ENCODE measurements at places on chromosomes 6 and 20.
A peak's percentile ranks its signal among the peaks of the same experiment; 100 is the strongest.

GRCh38 chr6:131182991-131183425 lies 47.7 kb downstream of the AKAP7 start:
- no peak overlapping the region for H3K4me3 ChIP-seq
- no peaks in the 10 kb centered on the region for H3K36me3 ChIP-seq

GRCh38 chr20:59830665-59831023 lies 102.8 kb downstream of the SYCP2 start:
- no peaks in the 10 kb centered on the region for H3K4me1 ChIP-seq
- no peak overlapping the region for H3K4me3 ChIP-seq
- H3K27ac ChIP-seq: no peak overlapping the region

GRCh38 chr6:15586503-15586902 lies 76.3 kb downstream of the DTNBP1 start:
- H3K27me3 ChIP-seq: no peaks in the 10 kb centered on the region
- DNase-seq: no peak
- no peak overlapping the region for H3K27ac ChIP-seq
- no peaks in the 10 kb centered on the region for H3K4me1 ChIP-seq
- H3K36me3 ChIP-seq: no peaks in the 10 kb centered on the region
- no peak overlapping the region for H3K4me3 ChIP-seq

- H3K4me1 ChIP-seq: no peaks in the 10 kb centered on the region
- H3K27me3 ChIP-seq: no peaks in the 10 kb centered on the region
- no peaks in the 10 kb centered on the region for H3K36me3 ChIP-seq
- no peak overlapping the region for H3K27ac ChIP-seq
- DNase-seq: no peak
Observed at GRCh38 chr6:47788498-47788884, 6.7 kb downstream of the OPN5 start.

DNA sequence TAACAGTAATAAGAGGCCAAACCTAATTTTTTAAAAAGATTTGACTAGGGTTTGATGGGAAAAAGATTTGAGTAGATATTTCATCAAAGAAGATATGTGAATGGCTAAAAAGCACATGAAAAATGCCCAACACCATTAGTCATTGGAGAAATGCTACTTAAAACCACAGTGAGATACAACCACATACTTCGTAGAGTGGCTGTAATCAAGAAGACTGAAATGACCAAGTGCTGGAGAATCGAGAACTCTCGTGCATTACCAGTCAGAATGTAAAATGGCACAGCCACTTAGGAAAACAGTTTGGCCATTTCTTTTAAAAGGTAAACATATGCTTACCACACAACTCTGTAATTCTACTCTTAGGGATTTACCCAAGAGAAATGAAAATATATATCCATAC lies 175.5 kb downstream of the EYA2 start:
- no peak overlapping the region for H3K4me3 ChIP-seq
- DNase-seq: no peak
- no peaks in the 10 kb centered on the region for H3K4me1 ChIP-seq
- H3K27me3 ChIP-seq: no peaks in the 10 kb centered on the region

- no peak overlapping the region for H3K27ac ChIP-seq
- no peak for DNase-seq
- no peaks in the 10 kb centered on the region for H3K27me3 ChIP-seq
- H3K4me3 ChIP-seq: no peak overlapping the region
- no peaks in the 10 kb centered on the region for H3K4me1 ChIP-seq
Observed at GRCh38 chr20:57898332-57898731, 188.5 kb upstream of the PMEPA1 start.

DNA sequence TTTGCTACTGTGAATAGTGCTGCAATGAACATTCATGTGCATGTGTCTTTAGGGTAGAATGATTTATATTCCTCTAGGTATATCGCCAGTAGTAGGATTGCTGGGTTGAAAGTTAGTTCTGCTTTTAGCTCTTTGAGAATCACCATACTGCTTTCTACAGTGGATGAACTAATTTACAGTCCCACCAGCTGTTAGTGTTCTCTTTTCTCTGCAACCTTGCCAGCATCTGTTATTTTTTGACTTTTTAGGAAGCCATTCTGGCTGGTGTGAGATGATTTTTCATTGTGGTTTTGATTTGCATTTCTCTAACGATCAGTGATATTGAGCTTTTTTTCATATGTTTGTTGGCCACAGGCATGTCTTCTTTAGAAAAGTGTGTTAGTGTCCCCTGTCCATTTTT lies 40.0 kb downstream of the PLG start:
- no peaks in the 10 kb centered on the region for H3K36me3 ChIP-seq
- H3K4me3 ChIP-seq: no peak overlapping the region
- H3K27ac ChIP-seq: no peak overlapping the region
- no peak for DNase-seq
- no peaks in the 10 kb centered on the region for H3K4me1 ChIP-seq

DNA sequence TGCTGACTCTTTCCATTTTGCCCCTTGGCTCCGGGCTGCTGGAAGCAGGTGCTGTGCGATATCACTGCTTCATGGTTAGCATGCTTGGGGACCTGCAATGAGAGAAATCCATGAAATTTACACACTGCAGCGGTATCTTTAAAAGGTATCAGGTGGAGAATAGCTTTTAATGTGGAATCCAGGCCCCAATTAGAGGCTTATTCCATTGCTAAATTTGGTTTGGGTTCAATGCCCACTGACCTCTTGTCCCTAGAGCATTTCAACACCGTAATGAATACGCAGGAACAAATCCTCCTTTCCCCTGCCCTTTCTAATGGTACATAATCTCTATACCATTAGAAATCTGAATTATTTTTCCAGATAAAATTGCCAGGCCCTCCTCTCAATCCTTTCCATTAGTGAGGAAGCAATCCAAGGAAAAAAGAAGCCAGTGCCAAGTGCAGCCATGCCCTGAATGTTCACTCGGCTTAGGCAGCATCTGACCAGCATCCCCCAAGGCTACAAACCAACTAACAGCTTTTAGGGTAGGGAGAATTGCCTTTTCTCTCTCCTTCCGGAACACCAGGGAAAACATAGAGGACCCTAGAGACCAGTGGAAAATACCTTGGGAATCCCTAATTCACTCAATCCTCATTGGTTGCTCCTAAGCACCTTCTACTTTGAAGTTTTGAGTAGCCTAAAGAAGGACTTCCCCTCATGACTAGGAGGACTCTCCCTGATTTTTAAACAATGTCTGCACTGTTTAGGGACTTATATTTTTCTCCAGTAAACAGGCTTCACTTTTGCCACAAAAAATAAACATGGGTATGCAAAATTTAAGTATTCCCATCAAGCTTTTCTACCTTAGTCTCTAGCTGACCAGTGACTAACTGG lies 143.1 kb downstream of the QRSL1 start:
- no peak overlapping the region for H3K27ac ChIP-seq
- no peaks in the 10 kb centered on the region for H3K27me3 ChIP-seq
- H3K4me1 ChIP-seq: no peaks in the 10 kb centered on the region
- H3K4me3 ChIP-seq: no peak overlapping the region

- DNase-seq: no peak
- H3K4me1 ChIP-seq: no peaks in the 10 kb centered on the region
- H3K36me3 ChIP-seq: no peaks in the 10 kb centered on the region
- no peak overlapping the region for H3K4me3 ChIP-seq
Observed at GRCh38 chr6:162864911-162865310, 137.1 kb downstream of the PACRG start.

DNA sequence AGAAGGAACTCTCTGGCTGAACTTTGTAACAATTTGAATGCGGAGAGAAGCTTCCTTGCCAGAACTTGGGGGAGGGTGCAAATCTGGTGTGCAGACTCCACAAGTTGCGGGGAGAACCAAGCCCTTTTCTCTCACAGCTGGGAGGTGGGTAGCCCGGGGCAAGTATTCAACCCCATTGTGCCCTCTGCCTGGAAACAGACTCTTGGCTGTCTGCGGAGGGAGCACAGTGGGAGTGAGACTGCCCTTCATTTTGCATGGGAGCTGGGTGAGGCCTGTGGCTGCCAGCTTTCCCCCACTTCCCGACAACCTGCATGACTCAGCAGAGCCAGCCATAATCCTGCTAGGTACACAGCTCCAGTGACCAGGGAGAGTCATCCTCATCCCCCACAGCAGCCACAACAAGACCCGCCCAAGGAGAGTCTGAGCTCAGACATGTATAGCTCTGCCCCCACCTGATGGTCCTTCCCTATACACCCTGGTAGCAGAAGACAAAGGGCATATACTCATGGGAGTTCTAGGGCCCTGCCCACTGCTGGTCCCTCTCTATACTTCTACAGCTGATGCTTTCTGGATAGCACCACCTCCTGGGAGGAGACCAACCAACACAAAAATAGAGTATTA lies 29.4 kb upstream of the TPD52L1 start:
- H3K27ac ChIP-seq: no peak overlapping the region
- DNase-seq: no peak
- H3K36me3 ChIP-seq: no peaks in the 10 kb centered on the region
- no peaks in the 10 kb centered on the region for H3K4me1 ChIP-seq

GRCh38 chr6:157314705-157315321 lies 8.5 kb downstream of the TMEM242 start:
- H3K27me3 ChIP-seq: no peaks in the 10 kb centered on the region
- H3K4me3 ChIP-seq: no peak overlapping the region
- H3K4me1 ChIP-seq: no peaks in the 10 kb centered on the region
- no peak for DNase-seq

- no peaks in the 10 kb centered on the region for H3K36me3 ChIP-seq
- no peaks in the 10 kb centered on the region for H3K27me3 ChIP-seq
- peaks cover 5% of the 10 kb centered on the region for H3K4me1 ChIP-seq
- H3K27ac ChIP-seq: peak overlapping the region; percentile 46
- H3K4me3 ChIP-seq: no peak overlapping the region
Observed at GRCh38 chr6:113818578-113818977, 38.6 kb upstream of the MARCKS start.

DNA sequence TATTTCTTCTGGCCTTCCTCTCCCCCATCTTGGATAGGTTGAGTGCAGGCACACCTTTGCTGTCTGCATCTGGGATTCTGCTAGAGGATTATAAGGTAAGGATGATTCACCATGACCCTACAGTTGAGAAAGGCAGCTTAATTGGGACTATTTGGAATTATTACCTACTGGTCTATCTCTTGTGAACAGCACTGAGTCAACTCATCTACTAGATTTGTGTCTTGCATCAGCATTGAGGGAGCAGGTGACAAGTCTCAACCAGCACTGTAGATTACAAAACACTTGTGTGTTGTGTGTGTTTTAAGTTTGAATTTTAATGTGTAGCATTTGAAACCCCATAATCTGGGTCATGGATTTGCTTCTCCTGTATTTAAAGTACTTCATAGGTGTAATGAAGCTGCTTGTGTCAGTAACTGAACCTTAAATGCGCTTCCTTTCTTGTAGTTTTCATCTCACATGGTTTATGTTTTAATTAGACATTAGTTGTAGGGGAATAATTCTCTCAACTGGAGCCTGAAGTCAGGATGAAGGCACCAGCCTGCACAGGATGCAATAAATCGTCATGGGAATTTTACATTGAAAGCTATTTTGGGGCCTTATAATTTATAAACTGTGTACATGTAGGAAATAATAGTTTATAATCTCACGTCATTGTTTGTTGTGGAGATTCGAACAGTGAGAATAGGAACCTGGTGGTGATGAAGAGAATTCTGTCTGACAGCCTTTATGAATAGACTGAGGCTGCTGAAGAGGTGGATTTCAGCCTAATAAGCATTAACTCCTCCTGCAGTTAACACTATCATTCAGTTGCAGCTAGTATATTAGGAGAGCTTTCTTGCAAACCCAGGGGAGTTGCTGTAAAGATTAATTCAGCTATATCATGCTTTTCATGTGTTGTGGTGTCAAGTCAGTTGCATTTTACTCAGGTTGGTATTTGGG lies 125.1 kb downstream of the JARID2 start:
- H3K36me3 ChIP-seq: no peaks in the 10 kb centered on the region
- H3K27me3 ChIP-seq: no peaks in the 10 kb centered on the region

- DNase-seq: no peak
- H3K27ac ChIP-seq: no peak overlapping the region
- no peak overlapping the region for H3K4me3 ChIP-seq
- no peaks in the 10 kb centered on the region for H3K4me1 ChIP-seq
Observed at GRCh38 chr6:50724381-50725124, 11.2 kb downstream of the TFAP2D start.

GRCh38 chr6:138310821-138311220 lies 66.9 kb upstream of the SMIM28 start:
- no peak for DNase-seq
- no peaks in the 10 kb centered on the region for H3K27me3 ChIP-seq

- DNase-seq: no peak
- no peak overlapping the region for H3K27ac ChIP-seq
- no peaks in the 10 kb centered on the region for H3K27me3 ChIP-seq
- H3K4me3 ChIP-seq: no peak overlapping the region
Observed at GRCh38 chr6:106383573-106383972, 23.1 kb downstream of the CRYBG1 start.

GRCh38 chr6:134238960-134239795 lies 78.7 kb downstream of the SGK1 start:
- no peaks in the 10 kb centered on the region for H3K4me1 ChIP-seq
- no peak overlapping the region for H3K27ac ChIP-seq
- no peaks in the 10 kb centered on the region for H3K36me3 ChIP-seq
- no peak overlapping the region for H3K4me3 ChIP-seq
- no peak for DNase-seq

DNA sequence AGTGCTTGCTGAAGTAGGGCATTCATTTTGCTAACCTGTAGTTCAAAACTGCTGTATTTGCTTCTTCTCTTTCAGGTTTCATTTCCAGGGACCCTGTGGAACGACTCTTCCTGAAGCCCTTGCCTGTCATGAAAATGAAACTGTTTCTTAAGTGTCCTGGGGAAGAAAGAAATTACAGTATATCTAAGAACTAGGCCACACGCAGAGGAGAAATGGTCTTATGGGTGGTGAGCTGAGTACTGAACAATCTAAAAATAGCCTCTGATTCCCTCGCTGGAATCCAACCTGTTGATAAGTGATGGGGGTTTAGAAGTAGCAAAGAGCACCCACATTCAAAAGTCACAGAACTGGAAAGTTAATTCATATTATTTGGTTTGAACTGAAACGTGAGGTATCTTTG lies 3.4 kb upstream of the NOL7 start:
- peaks cover 7% of the 10 kb centered on the region for H3K4me1 ChIP-seq
- H3K36me3 ChIP-seq: no peaks in the 10 kb centered on the region
- DNase-seq: no peak
- no peaks in the 10 kb centered on the region for H3K27me3 ChIP-seq
- H3K27ac ChIP-seq: no peak overlapping the region
- no peak overlapping the region for H3K4me3 ChIP-seq

DNA sequence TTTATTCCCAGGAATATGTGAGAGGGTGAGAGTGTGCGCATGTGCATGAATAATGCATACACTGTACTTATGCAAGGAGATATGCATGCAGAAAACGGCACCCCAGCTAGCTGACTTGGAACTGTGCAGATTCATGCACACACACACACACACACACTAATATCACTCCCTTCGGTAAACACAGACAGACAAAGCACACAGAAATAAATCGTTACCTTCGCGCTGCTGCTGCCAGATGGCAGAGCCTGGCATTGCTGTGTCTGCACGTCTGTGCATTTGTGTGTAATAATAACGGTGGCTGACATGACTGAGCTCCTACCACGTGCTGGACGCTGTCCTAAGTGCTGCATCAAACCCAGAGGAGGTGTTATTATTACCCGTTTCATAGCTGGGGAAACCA lies 36.8 kb downstream of the PREX1 start:
- no peaks in the 10 kb centered on the region for H3K27me3 ChIP-seq
- no peak for DNase-seq
- H3K4me1 ChIP-seq: no peaks in the 10 kb centered on the region
- H3K36me3 ChIP-seq: no peaks in the 10 kb centered on the region

- H3K27ac ChIP-seq: no peak overlapping the region
- DNase-seq: no peak
- H3K4me1 ChIP-seq: no peaks in the 10 kb centered on the region
Observed at GRCh38 chr6:121651420-121651819, 216.0 kb downstream of the GJA1 start.

GRCh38 chr6:148427333-148427732 lies 84.7 kb downstream of the SASH1 start:
- no peak for DNase-seq
- H3K27ac ChIP-seq: no peak overlapping the region
- H3K27me3 ChIP-seq: no peaks in the 10 kb centered on the region
- H3K36me3 ChIP-seq: no peaks in the 10 kb centered on the region

Data from colonic mucosa (tissue), 4 donors.